ENCODE measurements at places on chromosomes 1 and 21. TPM values are rescaled to one million over a fixed set of nuclear protein-coding genes. Genes with fewer than 3 reads are reported as not detected.

The NR5A2 gene
- not detected for total RNA-seq

The CFAP298 gene
- 62.6 TPM for total RNA-seq

The TENT5C gene
- total RNA-seq = 0.07 TPM

The CCDC17 gene
- total RNA-seq = 1.3 TPM

The DTL gene
- 5.1 TPM for total RNA-seq

The PLA2G2C gene
- total RNA-seq = not detected

The CA6 gene
- not detected for total RNA-seq

The F3 gene
- 152 TPM for total RNA-seq

The MCOLN3 gene
- 11.6 TPM for total RNA-seq

The DMAP1 gene
- total RNA-seq = 47.3 TPM

The RBM11 gene
- total RNA-seq = 4.6 TPM

The ZDHHC18 gene
- total RNA-seq = 24.2 TPM

The OVAAL gene
- not detected for total RNA-seq

The MFSD2A gene
- total RNA-seq = 5.9 TPM

The OR2L13 gene
- total RNA-seq = not detected

The TEX38 gene
- total RNA-seq = not detected

The FAM72C gene
- total RNA-seq = not detected

The RHBDL2 gene
- not detected for total RNA-seq

The CNKSR1 gene
- total RNA-seq = 16.8 TPM

The GBP6 gene
- 0.21 TPM for total RNA-seq
